ENCODE measurements at places on chromosomes 1 and 21. TPM values are rescaled to one million over a fixed set of nuclear protein-coding genes. Genes with fewer than 3 reads are reported as not detected.

GRCh38 chr1:203197625-203198024 lies 11.1 kb upstream of the CHI3L1 start:
- no peak for DNase-seq

GRCh38 chr1:53541761-53542550 lies 82.8 kb downstream of the DMRTB1 start:
- DNase-seq, result no peak

- no peak for DNase-seq
Measured at GRCh38 chr1:67618285-67619018, 66.5 kb upstream of the GADD45A start.

The GUCA2B gene
- not detected for total RNA-seq

GRCh38 chr1:89995598-89996449 lies 914 bp downstream of the ZNF326 start:
- no peak for DNase-seq

The BMP8B gene
- 0.53 TPM for total RNA-seq

DNA sequence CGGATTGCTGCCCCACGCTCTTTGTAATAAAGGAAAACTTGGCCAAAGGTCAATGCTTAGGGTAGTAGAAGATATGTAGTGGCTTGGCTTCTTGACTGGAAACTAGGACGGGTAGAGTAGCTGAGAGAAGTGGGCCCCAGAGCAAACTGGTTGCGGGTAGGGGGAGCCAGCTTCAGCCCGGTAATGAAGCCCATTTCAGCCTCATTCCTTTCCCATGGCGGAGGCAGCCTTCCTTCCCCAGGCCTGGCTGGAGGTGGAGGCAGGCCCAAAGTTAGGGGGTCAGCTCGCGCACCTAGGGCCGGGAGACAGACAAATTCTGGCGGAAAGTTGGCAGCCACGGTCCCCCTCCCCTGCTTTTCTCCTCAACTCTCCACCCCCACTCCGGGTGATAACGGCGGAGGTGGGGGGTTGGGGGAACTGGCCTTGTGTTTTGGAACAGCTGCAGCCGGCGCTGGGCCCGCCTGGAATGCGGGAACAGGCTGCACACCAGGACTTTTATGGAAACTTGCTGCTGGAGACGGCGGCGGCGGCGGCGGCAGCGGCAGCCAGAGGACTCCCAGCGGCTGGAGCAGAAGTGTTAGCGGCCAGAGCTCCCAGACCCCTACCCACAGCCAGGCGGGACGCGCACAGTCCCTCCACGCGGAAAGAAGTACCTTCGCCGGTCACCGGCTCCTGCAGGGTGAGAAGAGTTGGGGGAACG lies at the start of gene NEXN:
NEXN (plus strand) TSS at position 544 of the 700 bp plus-strand sequence. CDS start 27,483 bp downstream, outside the sequence.
- DNase-seq, result no peak

- no peak for DNase-seq
Measured at GRCh38 chr1:15172405-15173259, 19.1 kb downstream of the TMEM51 start.

The CCDC190 gene
- total RNA-seq, result 1.9 TPM

DNA sequence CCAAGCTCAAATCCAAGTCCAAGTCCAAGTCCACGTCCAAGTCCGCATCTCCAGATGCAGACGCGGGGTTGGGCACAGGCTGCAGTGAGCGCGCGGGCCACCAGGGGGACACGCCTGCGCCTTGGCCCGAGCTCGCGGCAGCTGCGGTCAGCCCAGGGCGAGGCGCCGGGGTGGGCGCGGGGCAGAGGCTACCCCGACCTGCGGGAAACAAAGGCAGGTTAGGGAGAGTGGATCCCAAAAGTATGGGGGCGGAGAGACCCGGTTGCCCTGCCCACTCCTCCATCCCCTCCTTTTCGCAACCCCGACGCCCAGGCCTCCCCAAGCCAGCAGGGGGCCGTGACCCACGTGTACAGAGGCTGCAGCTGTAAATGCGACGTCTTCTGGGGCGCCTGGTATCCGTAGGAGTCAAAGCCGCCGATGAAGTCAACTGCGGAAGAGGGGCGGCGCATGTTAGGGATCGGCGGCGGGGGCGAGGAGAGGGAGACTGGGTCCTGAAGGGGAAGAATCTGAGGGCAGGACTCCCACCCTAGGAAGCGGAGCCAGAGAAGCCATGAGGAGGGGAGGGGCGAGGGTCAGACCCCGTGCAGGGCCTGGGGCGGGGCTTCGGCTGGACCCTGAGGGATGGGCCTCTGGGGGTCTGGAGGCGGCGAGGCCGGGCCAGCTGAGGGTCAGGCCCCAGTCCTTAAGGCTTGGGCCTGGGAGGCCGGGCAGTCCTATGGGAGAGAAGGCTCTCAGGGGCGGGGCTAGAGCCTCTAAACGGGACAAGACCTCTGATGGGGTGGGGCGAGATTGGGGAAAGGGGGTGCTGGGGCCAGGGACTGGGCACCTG lies 58.0 kb downstream of the NKAIN1 start:
- DNase-seq, result no peak

- DNase-seq, result no peak
Measured at GRCh38 chr21:39681845-39682244, 63.1 kb upstream of the IGSF5 start.

The OR6K3 gene
- not detected for total RNA-seq

DNA sequence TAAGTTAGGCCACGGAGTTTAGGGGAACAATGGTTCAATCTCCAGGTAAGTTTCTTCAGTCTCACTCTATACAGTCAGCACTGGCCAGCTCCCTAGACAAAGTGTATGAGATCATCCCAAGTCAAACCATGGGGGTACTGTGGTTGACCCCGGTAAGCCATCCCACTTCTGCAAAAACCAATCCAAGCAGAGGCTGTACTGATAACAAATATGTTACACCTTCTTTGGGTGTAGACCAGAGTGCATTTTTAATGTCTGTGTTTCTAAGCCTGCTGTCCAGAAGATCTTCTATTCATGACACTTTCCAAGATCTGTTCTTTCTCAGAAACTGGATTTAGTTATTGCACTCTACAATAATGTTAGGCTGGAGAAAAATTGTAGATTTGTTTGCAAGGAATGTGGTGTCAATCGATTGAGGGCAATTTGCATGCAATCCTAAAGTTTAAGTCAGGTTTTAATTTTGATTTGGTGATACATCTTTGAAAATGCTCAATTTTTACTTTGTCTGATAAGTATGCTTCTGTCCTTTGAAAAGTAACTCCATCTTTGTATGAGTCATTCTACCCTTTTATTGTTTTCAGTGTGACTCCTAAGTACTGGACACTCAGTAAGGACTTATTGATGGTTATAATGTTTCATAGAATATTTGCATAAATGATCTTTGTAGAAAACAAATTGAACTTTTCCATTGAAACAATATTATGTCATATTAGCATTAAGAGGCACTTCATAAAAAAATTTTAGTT lies 152.4 kb downstream of the HLX start:
- no peak for DNase-seq

All from esophagus squamous epithelium (tissue), 5 donors.